ENCODE measurements at places on chromosomes 7 and 10.

- H3K36me3 ChIP-seq, result no peaks in the 10 kb centered on the region
- H3K27me3 ChIP-seq, result peaks cover 6% of the 10 kb centered on the region
- DNase-seq, result no peak
- no peaks in the 10 kb centered on the region for H3K4me1 ChIP-seq
- no peak overlapping the region for H3K4me3 ChIP-seq
Observed at GRCh38 chr10:25745976-25746375, 188.1 kb upstream of the MYO3A start.

- no peak for DNase-seq
- H3K36me3 ChIP-seq, result no peaks in the 10 kb centered on the region
- no peak overlapping the region for H3K4me3 ChIP-seq
- H3K4me1 ChIP-seq, result peaks cover 25% of the 10 kb centered on the region
- peaks cover 8% of the 10 kb centered on the region for H3K27me3 ChIP-seq
Observed at GRCh38 chr7:107857541-107857912, 33.5 kb upstream of the DLD start.

DNA sequence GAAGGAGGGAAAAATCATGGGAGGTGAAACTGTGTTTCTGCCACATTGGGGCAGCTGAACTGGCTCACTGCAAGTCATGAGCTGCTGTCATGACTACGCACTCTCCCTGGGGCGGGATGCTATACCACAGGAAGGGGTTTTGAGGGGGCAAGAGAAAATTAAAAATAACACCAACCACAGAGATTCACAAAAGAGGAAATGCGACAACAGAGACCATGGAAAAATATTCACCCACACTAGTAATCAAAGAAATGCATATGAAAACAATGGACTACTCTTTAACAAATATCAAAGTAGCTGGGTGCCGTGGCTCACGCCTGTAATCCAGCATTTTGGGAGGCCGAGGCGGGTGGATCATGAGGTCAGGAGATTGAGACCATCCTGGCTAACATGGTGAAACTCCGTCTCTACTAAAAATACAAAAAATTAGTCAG is 65.2 kb upstream of the TM9SF3 start:
- no peak for DNase-seq
- H3K27ac ChIP-seq, result no peak overlapping the region
- no peaks in the 10 kb centered on the region for H3K4me1 ChIP-seq
- H3K4me3 ChIP-seq, result no peak overlapping the region
- peaks cover 21% of the 10 kb centered on the region for H3K36me3 ChIP-seq

GRCh38 chr10:96306516-96306915 is 2.3 kb downstream of the DNTT start:
- H3K36me3 ChIP-seq, result no peaks in the 10 kb centered on the region
- no peak overlapping the region for H3K4me3 ChIP-seq
- no peak overlapping the region for H3K27ac ChIP-seq

- no peaks in the 10 kb centered on the region for H3K27me3 ChIP-seq
- peaks cover 96% of the 10 kb centered on the region for H3K4me1 ChIP-seq
- peak overlapping the region; percentile 99 for H3K27ac ChIP-seq
- H3K4me3 ChIP-seq, result peak overlapping the region; percentile 60
- peaks cover 27% of the 10 kb centered on the region for H3K36me3 ChIP-seq
Observed at GRCh38 chr7:134827436-134827835, 48.0 kb downstream of the CALD1 start.

GRCh38 chr7:86947929-86948328 is 111.5 kb downstream of the ELAPOR2 start:
- no peak overlapping the region for H3K27ac ChIP-seq
- H3K36me3 ChIP-seq, result no peaks in the 10 kb centered on the region
- H3K27me3 ChIP-seq, result no peaks in the 10 kb centered on the region
- no peak for DNase-seq
- H3K4me1 ChIP-seq, result peaks cover 25% of the 10 kb centered on the region

DNA sequence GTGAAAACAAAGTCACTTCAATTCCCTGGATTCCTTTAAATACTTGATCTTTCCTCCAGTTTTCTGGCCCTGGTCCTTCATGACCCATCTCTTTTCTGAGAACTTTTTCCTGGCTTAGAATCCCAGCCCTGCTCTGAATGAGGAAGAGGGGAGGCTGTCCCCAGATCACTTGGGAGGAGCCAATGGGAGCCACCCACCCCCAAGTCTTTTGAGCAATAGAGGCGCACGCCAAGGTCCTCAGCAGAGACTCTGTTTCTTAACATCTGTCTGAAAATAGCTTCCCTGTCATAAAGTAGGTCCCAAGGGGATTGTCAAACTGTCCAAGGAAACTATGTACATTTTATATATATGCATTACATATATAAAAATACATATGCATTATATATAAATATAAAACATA is 126.8 kb downstream of the ADRA2A start:
- H3K27me3 ChIP-seq, result peaks cover 7% of the 10 kb centered on the region
- no peaks in the 10 kb centered on the region for H3K4me1 ChIP-seq
- H3K27ac ChIP-seq, result no peak overlapping the region
- DNase-seq, result no peak

DNA sequence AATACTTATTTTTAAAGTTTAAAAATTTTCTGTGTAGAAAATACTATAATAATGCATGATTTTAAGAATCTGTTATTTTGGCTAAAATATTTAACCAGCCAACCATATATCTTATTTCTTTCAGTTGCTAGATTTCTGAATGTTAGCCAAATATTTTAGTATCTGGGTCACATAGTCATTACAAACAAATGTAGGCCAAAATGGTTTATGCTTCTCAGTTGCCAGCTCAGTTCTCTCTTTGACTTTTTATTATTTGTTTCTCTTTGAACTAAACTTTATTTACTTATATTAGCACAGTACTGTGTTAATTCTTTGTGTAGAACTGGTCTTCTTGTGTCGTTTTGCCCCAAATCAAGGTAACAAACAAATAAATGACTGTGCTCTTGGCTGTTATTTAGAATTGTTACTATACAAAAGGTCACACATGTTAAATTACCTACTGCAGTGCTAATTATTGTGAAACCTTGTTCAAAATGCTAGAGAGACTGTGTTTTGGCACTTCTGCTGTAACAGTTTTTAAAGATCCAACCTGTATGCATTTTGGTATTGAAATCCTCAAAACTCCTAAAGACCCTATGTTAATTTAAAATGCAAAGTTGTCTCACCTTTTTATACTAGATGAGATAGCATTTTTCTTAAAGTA is 39.8 kb downstream of the ZEB1 start:
- H3K27ac ChIP-seq, result peak overlapping the region; percentile 68
- no peaks in the 10 kb centered on the region for H3K27me3 ChIP-seq
- DNase-seq, result no peak
- peaks cover 9% of the 10 kb centered on the region for H3K36me3 ChIP-seq
- no peak overlapping the region for H3K4me3 ChIP-seq
- H3K4me1 ChIP-seq, result peaks cover 56% of the 10 kb centered on the region

GRCh38 chr7:30936650-30937245 is 25.1 kb downstream of the AQP1 start:
- peaks cover 37% of the 10 kb centered on the region for H3K27me3 ChIP-seq
- H3K36me3 ChIP-seq, result no peaks in the 10 kb centered on the region
- no peak for DNase-seq
- no peak overlapping the region for H3K4me3 ChIP-seq
- peaks cover under 1% of the 10 kb centered on the region for H3K4me1 ChIP-seq

DNA sequence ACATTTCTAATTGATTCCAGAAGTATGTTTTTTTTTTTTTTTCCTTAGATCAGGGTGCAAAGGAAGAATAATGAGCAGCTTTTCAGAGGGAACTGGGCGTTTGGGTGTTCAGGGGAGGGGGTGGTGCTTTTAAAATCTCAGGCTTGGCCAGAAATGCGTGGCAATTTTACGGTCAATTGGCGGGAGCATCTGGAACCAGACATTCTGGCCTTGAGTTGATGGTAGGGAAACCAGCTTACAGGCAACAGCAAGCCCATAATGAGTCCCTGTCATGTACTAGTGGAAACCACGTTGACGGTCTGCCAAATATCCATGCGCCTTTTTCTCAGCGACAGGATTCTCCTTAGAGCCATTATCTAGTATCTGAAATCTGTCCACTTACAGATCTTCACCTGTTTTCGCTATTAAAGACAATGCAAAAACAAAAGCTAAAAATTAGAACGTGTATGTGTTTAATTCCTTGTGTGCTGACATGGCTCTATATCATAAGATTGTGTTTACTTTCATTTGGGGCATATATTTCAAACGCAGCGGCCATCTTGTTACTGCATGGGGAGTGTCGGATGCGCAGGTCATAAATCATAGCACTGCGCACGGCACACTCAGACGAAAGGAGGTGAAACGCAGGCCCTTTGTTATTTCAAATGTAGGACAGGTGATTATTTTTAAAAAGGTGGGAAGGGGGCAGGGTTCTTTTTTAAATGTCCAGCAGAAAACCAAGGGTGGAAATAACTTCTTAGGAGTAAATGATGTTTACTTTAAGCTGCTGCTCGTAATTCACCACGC is 209.2 kb downstream of the AGMO start:
- no peaks in the 10 kb centered on the region for H3K36me3 ChIP-seq
- no peak for DNase-seq
- H3K27me3 ChIP-seq, result no peaks in the 10 kb centered on the region
- peaks cover 3% of the 10 kb centered on the region for H3K4me1 ChIP-seq
- H3K27ac ChIP-seq, result no peak overlapping the region

- no peaks in the 10 kb centered on the region for H3K36me3 ChIP-seq
- no peaks in the 10 kb centered on the region for H3K27me3 ChIP-seq
- no peaks in the 10 kb centered on the region for H3K4me1 ChIP-seq
- no peak overlapping the region for H3K27ac ChIP-seq
- DNase-seq, result no peak
Observed at GRCh38 chr10:25578061-25578460, 356.0 kb upstream of the MYO3A start.

DNA sequence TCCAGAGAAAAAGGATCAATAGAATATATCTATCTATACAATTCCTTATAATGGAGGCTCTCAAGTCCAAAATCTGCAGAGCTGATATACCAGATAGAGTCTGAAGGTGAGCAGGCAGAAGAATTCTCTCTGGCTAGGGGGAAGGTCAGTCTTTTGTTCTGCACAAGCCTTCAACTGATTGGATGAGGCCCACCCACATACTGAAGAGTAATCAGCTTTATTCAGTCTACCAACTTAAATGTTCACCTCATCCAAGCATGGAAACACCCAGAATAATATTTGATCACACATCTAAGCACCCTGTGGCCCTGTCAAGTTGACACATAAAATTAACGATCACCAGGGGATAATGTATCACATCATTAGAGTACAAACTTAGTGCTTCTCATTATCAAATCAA is 193.8 kb upstream of the YAE1 start:
- peaks cover 5% of the 10 kb centered on the region for H3K27me3 ChIP-seq
- H3K4me3 ChIP-seq, result no peak overlapping the region
- no peaks in the 10 kb centered on the region for H3K36me3 ChIP-seq
- no peak for DNase-seq

DNA sequence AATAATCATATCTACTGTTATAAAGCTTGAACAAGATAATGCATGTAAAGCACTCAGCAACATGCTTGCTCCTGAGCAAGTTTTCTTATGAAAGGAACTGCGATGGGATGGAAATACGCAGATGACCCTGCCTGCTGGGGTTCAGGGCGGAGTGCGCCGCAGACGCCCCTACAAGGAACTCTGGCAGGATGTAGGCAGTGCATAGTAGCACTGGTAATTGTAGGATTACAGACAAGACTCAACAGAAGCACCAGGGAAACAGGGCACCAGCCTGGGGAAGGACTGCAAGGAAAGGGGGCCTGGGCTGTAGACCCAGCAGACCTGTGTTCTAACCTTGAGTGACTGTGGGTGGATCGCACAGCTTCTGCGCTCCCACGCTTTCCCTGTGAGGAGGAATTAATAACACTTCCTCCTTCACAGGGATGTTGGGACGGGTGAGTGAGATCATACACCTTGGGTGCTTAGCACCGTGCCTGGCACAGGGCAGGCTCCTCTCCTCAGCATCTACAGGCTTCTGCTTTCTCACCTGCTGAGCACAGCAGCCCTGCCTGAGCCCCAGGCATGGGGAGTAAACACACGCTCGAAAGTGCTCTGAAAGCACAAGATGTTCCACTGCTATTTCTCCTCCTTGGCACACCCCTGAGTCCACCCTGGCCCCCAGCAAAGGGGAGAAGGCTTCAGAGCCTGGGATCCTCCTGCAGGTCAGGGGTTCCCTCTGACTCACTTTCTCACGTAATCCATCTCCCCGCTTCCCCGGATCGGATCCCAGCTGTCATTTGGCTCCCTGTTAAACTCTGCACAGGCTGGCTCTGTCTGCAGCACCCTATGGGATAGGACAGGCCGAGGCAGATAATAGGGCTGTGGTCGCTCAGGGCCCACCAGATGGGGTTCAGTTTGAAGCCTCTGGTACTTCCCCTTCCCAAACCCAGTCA is 19.2 kb downstream of the ITPRIP start:
- H3K27ac ChIP-seq, result peak overlapping the region; percentile 52
- DNase-seq, result no peak
- peaks cover 2% of the 10 kb centered on the region for H3K36me3 ChIP-seq

GRCh38 chr10:30158325-30158960 is 99.1 kb upstream of the JCAD start:
- H3K4me1 ChIP-seq, result peaks cover 20% of the 10 kb centered on the region
- DNase-seq, result no peak
- H3K27me3 ChIP-seq, result no peaks in the 10 kb centered on the region
- no peak overlapping the region for H3K4me3 ChIP-seq
- H3K36me3 ChIP-seq, result no peaks in the 10 kb centered on the region

GRCh38 chr10:45602082-45602730 is 70.4 kb downstream of the ZFAND4 start:
- peaks cover 4% of the 10 kb centered on the region for H3K36me3 ChIP-seq
- DNase-seq, result no peak
- no peaks in the 10 kb centered on the region for H3K4me1 ChIP-seq
- no peaks in the 10 kb centered on the region for H3K27me3 ChIP-seq
- H3K27ac ChIP-seq, result no peak overlapping the region

- H3K27me3 ChIP-seq, result no peaks in the 10 kb centered on the region
- H3K27ac ChIP-seq, result peak overlapping the region; percentile 99
- no peaks in the 10 kb centered on the region for H3K36me3 ChIP-seq
- DNase-seq, result peak; percentile 98
- H3K4me1 ChIP-seq, result peaks cover 31% of the 10 kb centered on the region
Observed at GRCh38 chr10:71860243-71861029, 9.4 kb upstream of the PSAP start.

GRCh38 chr10:62858364-62858763 is 42.2 kb upstream of the EGR2 start:
- peaks cover 8% of the 10 kb centered on the region for H3K27me3 ChIP-seq
- H3K36me3 ChIP-seq, result peaks cover 4% of the 10 kb centered on the region
- no peak overlapping the region for H3K27ac ChIP-seq
- no peaks in the 10 kb centered on the region for H3K4me1 ChIP-seq

- H3K4me1 ChIP-seq, result no peaks in the 10 kb centered on the region
- H3K27ac ChIP-seq, result no peak overlapping the region
- H3K36me3 ChIP-seq, result no peaks in the 10 kb centered on the region
- no peaks in the 10 kb centered on the region for H3K27me3 ChIP-seq
- no peak overlapping the region for H3K4me3 ChIP-seq
- DNase-seq, result no peak
Observed at GRCh38 chr10:30827531-30828120, 198.1 kb upstream of the LYZL2 start.

DNA sequence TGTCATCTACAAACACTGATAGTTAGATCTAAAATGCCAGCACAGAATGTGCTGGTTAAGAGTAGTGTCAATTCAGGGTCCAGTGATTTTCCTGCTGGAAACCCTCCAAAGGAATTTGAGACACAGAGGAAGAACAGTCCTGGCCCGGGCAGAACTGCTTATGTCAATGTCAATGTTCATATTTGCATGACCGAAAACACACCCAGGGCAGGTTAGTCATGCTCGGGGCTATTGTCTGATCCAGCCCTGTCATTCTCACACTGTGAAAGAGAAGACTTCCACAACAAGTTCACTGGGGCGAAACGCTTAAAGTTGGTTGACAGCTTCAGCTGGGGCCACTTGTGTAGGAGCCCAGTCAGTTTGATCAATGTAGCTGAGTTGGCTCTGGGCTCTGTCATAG is 139.3 kb downstream of the C1GALT1 start:
- H3K4me1 ChIP-seq, result peaks cover 13% of the 10 kb centered on the region
- H3K27ac ChIP-seq, result peak overlapping the region; percentile 64
- no peak for DNase-seq
- H3K4me3 ChIP-seq, result no peak overlapping the region
- H3K27me3 ChIP-seq, result peaks cover 15% of the 10 kb centered on the region
- peaks cover 6% of the 10 kb centered on the region for H3K36me3 ChIP-seq
